ENCODE measurements at places on chromosomes 3 and 15. TPM values are rescaled to one million over a fixed set of nuclear protein-coding genes. Genes with fewer than 3 reads are reported as not detected.

DNA sequence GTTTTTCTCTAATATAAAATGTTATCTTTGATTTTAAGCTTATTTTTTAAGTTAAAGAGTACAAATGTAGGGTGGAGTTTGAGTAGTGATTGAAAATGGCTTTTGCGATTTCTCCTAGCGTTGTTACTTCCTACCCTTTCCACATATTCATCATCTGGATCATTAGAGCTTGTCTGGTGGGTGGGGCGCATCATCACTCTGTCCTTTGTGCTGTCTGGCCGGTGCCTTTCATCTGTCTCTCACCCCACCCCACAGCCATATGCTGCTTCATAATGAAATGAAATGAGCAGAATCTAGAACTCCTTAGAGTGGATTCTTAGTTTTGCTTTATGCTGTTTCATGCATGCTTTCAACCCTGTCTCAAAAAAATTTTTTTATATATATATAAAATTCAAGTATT is 44.3 kb downstream of the ATP1B3 start:
- H3K4me3 ChIP-seq, result no peak overlapping the region
- H3K27me3 ChIP-seq, result no peaks in the 10 kb centered on the region
- no peak overlapping the region for H3K27ac ChIP-seq
- no peak for DNase-seq
- H3K36me3 ChIP-seq, result peaks cover 75% of the 10 kb centered on the region

TRPC1 gene
- 20.0 TPM for total RNA-seq

- no peaks in the 10 kb centered on the region for H3K36me3 ChIP-seq
- H3K4me3 ChIP-seq, result no peak overlapping the region
- H3K27ac ChIP-seq, result no peak overlapping the region
- no peak for DNase-seq
- H3K27me3 ChIP-seq, result no peaks in the 10 kb centered on the region
Measured at GRCh38 chr3:192986379-192986778, 68.7 kb upstream of the MB21D2 start.

GRCh38 chr3:11591391-11592282 is 52.1 kb downstream of the VGLL4 start:
- H3K4me1 ChIP-seq, result peaks cover 68% of the 10 kb centered on the region
- DNase-seq, result peak; percentile 44
- H3K4me3 ChIP-seq, result peak overlapping the region; percentile 31
- H3K36me3 ChIP-seq, result peaks cover 8% of the 10 kb centered on the region
- H3K27me3 ChIP-seq, result no peaks in the 10 kb centered on the region

CHST2 gene
- total RNA-seq, result 13.2 TPM

DUOXA1 gene
- 0.09 TPM for total RNA-seq

DNA sequence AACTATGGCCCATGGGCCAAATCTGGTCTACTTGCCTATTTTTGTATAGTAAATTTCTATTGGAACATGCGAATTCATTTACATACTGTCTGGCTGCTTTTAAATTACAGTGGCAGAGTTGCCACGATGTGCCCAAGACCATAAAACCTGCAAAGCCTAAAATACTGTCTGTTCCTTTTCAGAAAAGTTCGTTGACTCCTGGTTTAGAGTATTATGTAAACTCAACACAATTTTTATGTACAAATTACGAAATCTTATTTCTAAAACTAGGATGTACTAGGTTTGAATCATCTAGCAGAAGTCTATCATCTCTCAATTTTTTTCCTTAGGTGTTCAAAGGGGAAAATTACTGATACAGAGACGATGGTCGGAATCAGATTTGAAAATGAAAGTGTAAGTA is 26.9 kb downstream of the SENP2 start:
- no peak overlapping the region for H3K27ac ChIP-seq
- DNase-seq, result no peak
- H3K4me3 ChIP-seq, result no peak overlapping the region
- no peaks in the 10 kb centered on the region for H3K27me3 ChIP-seq
- no peaks in the 10 kb centered on the region for H3K4me1 ChIP-seq

- H3K27ac ChIP-seq, result no peak overlapping the region
- H3K36me3 ChIP-seq, result peaks cover 5% of the 10 kb centered on the region
- H3K4me3 ChIP-seq, result no peak overlapping the region
- H3K27me3 ChIP-seq, result no peaks in the 10 kb centered on the region
Measured at GRCh38 chr15:80317389-80318182, 65.6 kb upstream of the CTXND1 start.

NAA50 gene
- 170 TPM for total RNA-seq

CCR1 gene
- total RNA-seq, result not detected

DNA sequence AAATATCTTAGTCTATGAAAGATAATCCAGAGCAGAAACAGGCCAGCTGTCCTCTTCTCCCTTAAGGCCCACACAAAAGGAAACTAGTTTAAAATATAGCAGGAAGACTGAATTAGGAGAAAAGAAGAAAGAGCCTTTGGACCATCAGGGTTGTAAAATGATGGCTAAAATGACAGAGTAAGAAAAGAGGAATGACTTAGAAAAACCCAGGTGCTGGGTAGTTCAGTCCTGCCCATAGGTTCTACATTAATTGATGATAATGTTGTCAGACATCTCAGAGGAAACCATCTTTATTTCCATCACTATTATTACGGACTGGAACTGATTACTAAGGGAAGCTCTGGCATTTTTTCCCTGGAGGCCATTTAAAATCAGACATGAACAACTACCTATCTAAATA is 142.8 kb upstream of the STT3B start:
- DNase-seq, result no peak
- peaks cover 48% of the 10 kb centered on the region for H3K27me3 ChIP-seq
- H3K27ac ChIP-seq, result no peak overlapping the region
- no peaks in the 10 kb centered on the region for H3K36me3 ChIP-seq
- H3K4me1 ChIP-seq, result peaks cover 25% of the 10 kb centered on the region

- H3K27me3 ChIP-seq, result no peaks in the 10 kb centered on the region
- no peak for DNase-seq
- H3K36me3 ChIP-seq, result peaks cover 15% of the 10 kb centered on the region
- no peaks in the 10 kb centered on the region for H3K4me1 ChIP-seq
Measured at GRCh38 chr3:53113293-53114010, 16.8 kb downstream of the RFT1 start.

KCNAB1 gene
- total RNA-seq, result 1.1 TPM

DNA sequence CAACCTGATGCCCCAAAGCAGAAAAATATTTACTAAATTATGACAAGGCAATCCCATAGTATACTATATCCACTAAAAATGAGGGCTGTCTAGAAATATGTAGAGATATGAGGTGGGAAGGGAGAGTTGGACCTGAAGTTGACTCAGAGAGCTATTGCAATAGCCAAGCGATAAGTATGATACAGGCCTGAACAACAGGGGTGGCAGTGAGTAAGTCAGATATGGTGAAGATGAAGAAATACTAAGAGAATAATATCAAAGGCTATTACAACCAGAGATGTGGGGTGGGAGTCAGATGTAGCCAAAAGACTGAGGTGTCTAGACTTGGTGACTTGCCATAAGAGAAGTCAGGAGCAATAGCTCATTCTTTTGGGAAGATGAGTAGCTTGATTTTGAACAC is 9.2 kb downstream of the HSPBAP1 start:
- H3K27ac ChIP-seq, result no peak overlapping the region
- peaks cover 13% of the 10 kb centered on the region for H3K36me3 ChIP-seq
- no peak overlapping the region for H3K4me3 ChIP-seq
- H3K27me3 ChIP-seq, result no peaks in the 10 kb centered on the region

- no peak overlapping the region for H3K4me3 ChIP-seq
- no peak for DNase-seq
- H3K27ac ChIP-seq, result no peak overlapping the region
- H3K27me3 ChIP-seq, result no peaks in the 10 kb centered on the region
Measured at GRCh38 chr3:179735321-179735720, 82.5 kb downstream of the USP13 start.

DNA sequence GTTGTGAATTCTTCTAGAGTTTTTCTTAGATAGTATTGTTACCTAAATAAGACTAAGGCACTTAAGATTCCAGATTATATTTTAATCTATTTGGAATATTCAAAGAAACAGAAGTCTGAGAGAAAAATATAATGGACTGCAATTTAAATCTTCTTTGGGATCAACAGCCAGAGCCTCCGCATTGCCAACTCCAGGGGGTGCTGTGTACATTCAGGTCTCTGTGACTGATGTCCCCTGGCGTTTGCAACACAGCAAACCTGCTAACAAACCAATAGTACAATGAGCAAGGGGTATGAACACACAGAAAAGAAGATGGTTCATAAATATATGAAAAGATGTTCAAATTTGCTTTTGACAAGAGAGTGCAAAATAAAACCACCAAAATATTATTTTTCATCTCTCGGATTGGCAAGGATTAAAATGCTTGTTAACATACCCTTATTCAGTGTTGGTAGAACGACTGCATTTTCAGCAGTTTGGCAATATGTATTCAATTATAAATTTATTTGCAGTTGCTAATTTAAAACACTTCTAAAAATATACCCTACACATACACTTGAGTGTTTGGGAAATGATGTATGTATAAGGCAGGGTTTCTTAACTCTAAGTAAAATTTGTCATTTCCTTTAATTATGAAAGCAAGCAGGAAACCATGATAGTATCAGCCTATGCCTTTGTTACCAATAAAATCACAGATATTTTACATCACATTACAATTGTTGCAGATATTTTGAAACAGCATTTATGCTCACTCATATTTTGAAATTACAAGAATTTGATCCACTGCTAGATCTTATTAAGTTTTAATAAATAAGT is 16.1 kb upstream of the TM4SF1 start:
- no peak overlapping the region for H3K27ac ChIP-seq
- H3K27me3 ChIP-seq, result no peaks in the 10 kb centered on the region
- no peaks in the 10 kb centered on the region for H3K36me3 ChIP-seq
- H3K4me1 ChIP-seq, result no peaks in the 10 kb centered on the region
- H3K4me3 ChIP-seq, result no peak overlapping the region

GATA2 gene
- total RNA-seq, result 1.5 TPM

MESP2 gene
- total RNA-seq, result 0.66 TPM

- no peak for DNase-seq
- H3K4me1 ChIP-seq, result no peaks in the 10 kb centered on the region
- H3K27ac ChIP-seq, result no peak overlapping the region
- no peaks in the 10 kb centered on the region for H3K27me3 ChIP-seq
Measured at GRCh38 chr3:191634902-191635301, 173.9 kb downstream of the PYDC2 start.

SLC28A2 gene
- total RNA-seq, result not detected

- peak; percentile 70 for DNase-seq
- H3K27me3 ChIP-seq, result no peaks in the 10 kb centered on the region
- H3K36me3 ChIP-seq, result peaks cover 21% of the 10 kb centered on the region
- H3K27ac ChIP-seq, result peak overlapping the region; percentile 89
- H3K4me3 ChIP-seq, result peak overlapping the region; percentile 97
- H3K4me1 ChIP-seq, result peaks cover 46% of the 10 kb centered on the region
Measured at GRCh38 chr15:48331796-48332641, 790 bp downstream of the DUT start.

WDR49 gene
- total RNA-seq, result 0.92 TPM

PLSCR4 gene
- total RNA-seq, result 3.8 TPM

- DNase-seq, result no peak
- no peaks in the 10 kb centered on the region for H3K27me3 ChIP-seq
- H3K4me1 ChIP-seq, result no peaks in the 10 kb centered on the region
- H3K36me3 ChIP-seq, result no peaks in the 10 kb centered on the region
Measured at GRCh38 chr3:107085261-107085660, 292.0 kb upstream of the CCDC54 start.

DNA sequence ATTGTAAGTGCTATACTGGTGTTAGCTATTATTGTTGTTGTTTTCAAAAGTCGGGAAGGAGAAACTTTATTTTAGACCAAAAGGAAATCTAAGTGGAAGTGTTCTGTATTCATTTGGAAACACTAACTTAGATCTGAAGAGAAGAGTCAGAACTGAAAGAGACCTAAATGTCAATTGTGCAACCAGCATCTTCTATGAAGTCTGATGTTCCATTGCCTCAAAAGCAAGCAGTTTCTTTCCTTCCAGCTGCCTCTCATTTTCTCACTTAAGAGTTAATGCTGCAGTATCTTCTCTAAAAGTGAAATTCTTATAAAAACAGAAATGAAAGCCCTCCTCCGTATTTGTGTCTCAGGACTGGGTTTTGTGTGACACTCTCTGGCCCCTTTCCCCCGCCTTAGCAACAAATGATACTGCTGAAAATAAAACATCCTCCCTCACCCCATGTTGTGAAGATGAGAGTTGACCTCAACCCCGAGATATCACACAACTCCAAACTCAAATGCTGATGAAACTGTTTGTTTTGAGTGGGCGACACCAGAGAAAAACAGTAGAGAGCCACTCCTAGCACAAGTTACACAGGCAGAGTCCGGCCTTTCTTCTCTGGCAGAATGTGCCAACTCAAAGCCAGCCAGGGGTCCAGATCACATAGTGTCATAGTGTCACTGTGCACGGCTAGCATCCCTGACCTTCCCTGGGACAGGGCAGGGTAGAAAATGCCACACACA is 48.9 kb downstream of the GLDN start:
- H3K36me3 ChIP-seq, result peaks cover 11% of the 10 kb centered on the region
- no peak for DNase-seq
- H3K27ac ChIP-seq, result peak overlapping the region; percentile 43
- H3K4me3 ChIP-seq, result no peak overlapping the region
- peaks cover 2% of the 10 kb centered on the region for H3K27me3 ChIP-seq
- peaks cover 31% of the 10 kb centered on the region for H3K4me1 ChIP-seq

DNA sequence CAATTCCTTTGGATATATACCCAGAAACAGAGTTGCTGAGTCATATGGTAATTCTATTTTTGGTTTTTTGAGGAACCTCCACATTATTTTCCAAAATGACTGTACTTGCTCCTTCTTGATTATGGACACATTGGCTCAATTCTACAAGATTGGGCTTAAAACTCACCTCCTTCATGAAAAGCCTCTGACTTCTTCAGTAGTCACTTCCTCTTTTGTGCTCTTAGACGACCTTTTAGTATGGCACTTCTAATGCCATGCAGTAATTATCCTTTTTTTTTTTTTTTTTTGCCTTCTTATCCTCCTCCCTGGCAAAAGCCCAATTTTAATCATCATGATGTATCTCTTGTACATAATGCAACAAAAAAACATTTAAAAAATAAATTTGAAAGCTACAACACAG is 33.0 kb upstream of the ABHD17C start:
- H3K4me3 ChIP-seq, result no peak overlapping the region
- no peak for DNase-seq
- H3K4me1 ChIP-seq, result peaks cover 5% of the 10 kb centered on the region
- no peaks in the 10 kb centered on the region for H3K27me3 ChIP-seq

DNA sequence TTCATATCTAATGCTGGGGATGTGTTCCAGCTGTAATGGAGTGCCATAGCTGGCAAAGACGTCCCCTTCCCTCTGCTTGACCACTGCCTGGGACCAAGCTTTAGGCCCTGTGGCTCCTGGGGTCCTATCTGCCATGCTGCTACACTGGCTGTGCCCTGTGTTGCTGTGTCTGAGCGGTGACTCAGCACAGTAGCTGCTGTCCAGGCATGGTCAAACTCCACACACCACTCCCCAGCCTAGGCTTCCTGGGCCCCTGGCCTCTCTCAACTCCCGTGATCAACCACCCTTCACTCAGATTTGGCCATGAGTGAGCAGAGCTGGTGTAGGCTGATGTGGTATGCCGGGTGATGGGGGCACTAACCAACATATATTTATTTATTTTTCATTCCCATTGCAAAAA is 27.0 kb downstream of the EPHB1 start:
- no peak overlapping the region for H3K4me3 ChIP-seq
- H3K4me1 ChIP-seq, result no peaks in the 10 kb centered on the region
- H3K27ac ChIP-seq, result no peak overlapping the region
- no peaks in the 10 kb centered on the region for H3K27me3 ChIP-seq

- H3K27ac ChIP-seq, result no peak overlapping the region
- H3K27me3 ChIP-seq, result peaks cover 16% of the 10 kb centered on the region
- peak overlapping the region; percentile 68 for H3K4me3 ChIP-seq
- peaks cover 16% of the 10 kb centered on the region for H3K4me1 ChIP-seq
- DNase-seq, result peak; percentile 35
Measured at GRCh38 chr15:41585127-41586047, 26.4 kb downstream of the TYRO3 start.

GRAMD2A gene
- total RNA-seq, result 1.9 TPM

GRCh38 chr15:27672537-27672936 is 426.6 kb downstream of the OCA2 start:
- H3K27me3 ChIP-seq, result no peaks in the 10 kb centered on the region
- H3K4me3 ChIP-seq, result no peak overlapping the region
- H3K4me1 ChIP-seq, result peaks cover 14% of the 10 kb centered on the region

MKRN2OS gene
- total RNA-seq, result not detected

Measured in WTC11 (cell line).